ENCODE measurements at places on chromosomes 7 and 10. TPM values are rescaled to one million over a fixed set of nuclear protein-coding genes. Genes with fewer than 3 reads are reported as not detected.

CDK6 gene
- total RNA-seq: 627 TPM

STEAP1 gene
- 0.27 TPM for total RNA-seq

- DNase-seq: no peak
These were observed 198.2 kb upstream of the CSTF2T start for GRCh38 chr10:51897560-51897959.

- no peak for DNase-seq
These were observed 7.2 kb downstream of the RBM20 start for GRCh38 chr10:110651044-110651958.

All from hematopoietic multipotent progenitor cell (in vitro differentiated cells).